Activated B cell treated with CpG ODN at 0.5 μM for 24 hours (primary cell): ENCODE measurements at places on chromosomes 4 and X. TPM values are rescaled to one million over a fixed set of nuclear protein-coding genes. Genes with fewer than 3 reads are reported as not detected.
A peak's percentile ranks its signal among the peaks of the same experiment; 100 is the strongest.

DNA sequence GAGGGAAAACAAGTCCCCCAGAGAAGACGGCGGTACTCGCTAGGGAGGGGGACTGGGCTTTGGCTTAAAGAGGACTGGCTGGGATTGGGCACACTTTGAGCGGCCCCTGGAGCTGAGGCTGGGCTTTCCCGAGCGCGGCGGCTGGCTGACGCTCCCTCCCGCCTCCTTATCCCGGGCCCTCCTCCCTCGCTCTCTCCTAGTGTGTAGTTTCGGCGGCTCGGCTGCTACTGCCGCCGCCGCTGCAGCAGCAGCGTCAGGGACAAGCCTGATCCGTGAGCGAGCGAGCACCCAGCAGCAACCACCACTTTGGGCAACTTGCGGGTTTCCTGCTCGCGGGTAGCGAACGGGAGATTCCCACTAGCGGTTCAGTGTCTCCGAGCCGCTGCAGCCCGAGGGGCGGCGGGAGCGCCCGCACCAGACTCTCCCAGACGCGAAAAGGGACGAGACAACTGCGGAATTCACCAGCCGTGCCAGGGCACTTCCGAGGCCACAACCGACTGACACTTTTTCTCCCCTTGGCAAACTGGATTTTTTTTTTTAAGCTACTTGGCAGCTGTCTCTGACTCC, 632 bp upstream of the PCDH7 start:
- no peak for DNase-seq

DNA sequence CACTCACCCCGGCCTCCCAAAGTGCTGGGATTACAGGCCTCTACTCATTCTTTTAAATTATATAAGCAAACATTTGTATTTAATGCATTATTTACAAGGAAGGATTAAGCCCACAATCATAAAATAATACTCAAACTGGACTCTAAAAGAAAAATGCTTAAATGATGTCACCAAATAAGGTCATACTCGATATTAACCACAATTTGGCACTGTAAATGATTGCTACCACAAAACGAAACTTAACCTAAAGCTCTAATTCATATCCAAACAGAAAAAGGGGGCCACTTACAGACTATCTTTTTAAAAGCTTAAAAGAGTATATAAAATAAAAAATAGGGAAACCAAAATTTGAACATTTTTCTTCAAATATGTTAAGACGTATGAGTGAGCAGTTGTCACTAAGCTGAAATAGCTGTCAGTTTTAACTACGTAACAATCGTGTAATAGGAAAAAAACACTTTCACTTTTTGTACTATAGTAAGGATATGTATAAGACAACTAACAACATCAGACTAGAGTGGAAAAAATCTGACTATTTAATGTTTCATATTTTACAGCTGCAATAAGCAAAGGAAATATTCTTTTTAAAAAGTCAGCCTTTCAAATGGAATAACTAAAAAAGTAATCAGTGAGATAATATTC, 108.2 kb upstream of the GPR34 start:
- DNase-seq: no peak

DNA sequence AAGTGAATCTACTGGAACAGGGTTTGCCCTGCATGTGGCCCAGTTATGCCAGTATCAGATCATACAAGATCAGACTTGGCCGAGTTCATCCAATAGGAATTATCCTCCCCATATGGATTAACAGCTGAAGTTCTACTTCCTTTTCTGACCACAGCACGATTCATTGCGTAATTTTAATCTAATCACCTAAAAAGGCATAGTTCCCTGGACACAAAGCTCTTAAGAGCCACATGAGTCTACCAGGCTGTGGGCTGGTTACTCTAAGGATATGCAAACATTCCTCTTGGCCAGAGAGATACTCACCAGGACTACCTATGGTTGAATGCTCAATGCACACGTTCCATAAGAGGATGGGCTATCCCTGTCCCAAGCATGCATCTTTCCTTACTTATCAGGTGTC, 46.9 kb downstream of the CHST7 start:
- DNase-seq: no peak

DNA sequence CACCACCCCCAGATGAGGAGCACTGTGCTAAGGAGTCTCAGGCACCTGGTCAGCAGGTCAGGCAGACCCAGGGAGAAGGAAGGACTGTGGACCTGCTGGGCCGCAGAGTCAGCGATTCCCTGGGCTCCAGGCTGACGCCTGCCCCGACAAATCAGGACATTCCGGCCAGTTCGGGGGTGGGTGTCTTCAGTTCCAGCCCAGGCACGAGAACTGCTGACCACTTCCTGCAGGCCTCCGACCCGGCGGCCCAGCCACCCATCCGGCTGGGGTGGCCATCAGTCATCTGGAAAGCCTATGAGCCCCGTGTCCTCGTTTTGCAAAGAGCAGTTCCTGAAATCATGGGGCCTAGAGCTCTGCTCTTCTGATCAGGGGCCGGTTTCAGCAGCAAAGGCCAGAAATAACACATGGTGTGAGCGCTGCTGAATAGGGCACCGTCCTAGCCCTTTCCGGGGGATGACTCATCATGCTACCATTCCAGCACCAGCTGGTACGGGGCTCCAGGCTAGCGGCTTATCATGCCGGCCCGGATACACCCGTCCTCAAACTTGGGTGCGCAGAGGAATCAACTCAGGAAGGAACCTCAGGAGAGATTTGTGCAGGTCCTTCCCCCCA, 7.8 kb upstream of the SH3TC1 start:
- DNase-seq: no peak

DNA sequence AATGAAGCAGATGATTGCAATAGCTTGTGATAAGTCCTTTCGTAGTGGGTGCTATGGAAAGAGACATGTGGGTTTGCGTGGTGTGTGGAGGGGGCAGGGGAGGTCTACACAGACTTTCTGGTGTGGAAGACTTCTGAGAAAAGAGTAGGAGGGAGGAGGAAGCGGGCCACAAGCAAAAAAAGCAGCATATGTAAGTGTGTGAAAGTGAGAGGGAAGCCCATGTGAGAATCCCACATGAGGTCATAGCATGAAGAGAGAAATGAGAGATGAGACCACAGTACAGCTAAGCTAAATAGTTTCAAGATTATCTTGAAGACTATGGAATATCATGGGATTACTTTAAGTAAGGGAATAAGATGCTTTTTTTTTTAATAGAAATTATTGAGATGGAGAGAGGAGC, 2039.9 kb upstream of the TENM3 start:
- no peak for DNase-seq

DNA sequence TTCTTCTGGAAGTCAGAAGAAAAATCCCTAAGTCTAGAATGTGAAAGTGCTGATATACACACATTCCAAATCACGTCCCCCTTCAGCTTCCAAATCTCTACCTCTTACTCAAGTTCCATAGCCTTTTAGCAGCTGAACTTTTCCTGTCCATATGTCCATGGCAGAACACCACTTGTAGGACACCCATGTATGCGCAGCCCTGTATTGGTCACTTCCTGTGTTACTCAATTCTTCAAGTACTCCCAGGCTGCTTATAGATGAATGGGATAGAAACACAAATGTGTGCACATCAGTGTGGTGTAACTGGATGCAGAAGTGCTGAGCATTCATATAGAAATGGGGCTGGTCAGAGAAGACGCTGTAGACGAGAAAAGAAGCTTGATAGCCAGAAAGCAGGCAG, 18.8 kb downstream of the SRPX2 start:
- no peak for DNase-seq

GRCh38 chr4:13294961-13295605, 189.1 kb downstream of the RAB28 start:
- no peak for DNase-seq

GRCh38 chrX:18410038-18410437, 15.4 kb upstream of the CDKL5 start:
- no peak for DNase-seq

DNA sequence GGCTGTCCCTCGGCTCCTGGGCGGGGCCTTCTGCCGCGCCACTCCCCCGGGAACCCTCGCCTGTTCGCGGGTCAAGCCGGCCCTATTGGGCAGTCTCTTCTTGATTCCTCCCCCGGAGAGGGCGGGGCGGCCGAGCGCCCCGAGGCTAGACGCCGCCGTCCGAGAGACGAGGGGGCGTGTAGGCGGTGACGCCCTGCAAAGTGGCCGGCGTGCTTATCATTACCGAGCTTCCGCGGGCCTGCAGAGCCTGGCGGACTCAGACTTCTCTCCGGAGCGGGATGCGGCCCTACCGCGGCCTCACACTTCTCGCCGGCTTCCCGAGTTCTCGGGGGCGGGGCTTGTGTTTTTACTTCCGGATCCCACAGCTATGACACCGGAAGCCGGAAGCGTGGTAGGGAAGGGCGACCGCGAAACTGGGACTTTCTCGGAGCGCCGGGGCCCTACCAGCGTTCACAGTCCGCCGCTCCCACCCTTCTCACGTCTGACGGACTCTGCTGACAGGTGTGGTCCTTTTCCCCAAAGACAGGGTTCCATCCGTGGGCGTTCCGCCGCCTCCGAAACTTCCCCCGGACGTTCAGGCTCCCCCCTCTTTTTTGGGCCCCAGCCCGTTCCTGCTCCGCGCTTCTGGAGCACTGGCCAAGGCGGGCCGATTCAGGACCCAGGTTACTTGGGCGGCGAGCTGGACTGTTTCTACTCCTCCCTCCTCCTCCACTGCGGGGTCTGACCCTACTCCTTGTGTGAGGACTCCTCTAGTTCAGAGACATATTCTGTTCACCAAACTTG, at the start of gene IKBKG:
Gene IKBKG (plus strand): TSS at position 376 of the 783 bp plus-strand sequence. CDS start 4,383 bp downstream, outside the sequence.
- DNase-seq: peak; percentile 86

GRCh38 chrX:44012484-44013096, 39.4 kb upstream of the NDP start:
- no peak for DNase-seq

DNA sequence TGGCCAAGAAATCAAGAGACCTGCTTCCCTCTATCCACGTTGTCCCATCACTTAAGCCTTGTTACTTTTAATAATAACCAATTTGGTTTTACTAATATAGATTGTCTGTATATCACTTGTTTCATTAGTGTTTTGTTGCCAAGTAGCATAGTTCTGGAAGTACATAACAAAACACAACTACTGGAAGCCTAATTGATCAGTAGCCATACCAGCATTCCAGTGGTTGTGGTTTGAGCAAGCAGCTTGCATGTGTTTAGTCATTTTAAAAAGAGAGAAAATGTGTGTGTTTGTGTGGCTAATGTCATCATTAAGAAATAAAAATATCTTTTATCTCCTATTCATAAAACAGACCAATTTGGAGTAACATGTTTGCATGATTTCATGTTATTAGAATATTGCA, 70.8 kb downstream of the PTPN13 start:
- DNase-seq: no peak

DNA sequence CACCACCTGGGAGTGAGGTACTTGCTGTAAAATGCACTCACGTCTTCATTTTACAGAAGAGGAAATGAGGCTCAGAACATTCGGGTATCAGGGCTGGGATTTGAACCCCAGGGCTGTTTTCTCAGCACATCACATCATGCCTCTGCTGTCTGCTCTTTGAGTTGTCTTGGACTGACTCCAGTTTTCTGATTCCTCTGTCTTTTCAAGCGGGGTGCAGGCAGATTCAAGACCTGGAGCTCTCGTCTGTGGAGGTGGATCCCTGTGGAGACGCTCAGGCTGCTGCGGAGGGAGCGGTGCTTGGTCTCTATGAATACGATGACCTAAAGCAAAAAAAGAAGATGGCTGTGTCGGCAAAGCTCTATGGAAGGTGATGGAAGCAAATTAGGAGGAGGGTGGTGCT, 6.3 kb downstream of the LAP3 start:
- DNase-seq: no peak

DNA sequence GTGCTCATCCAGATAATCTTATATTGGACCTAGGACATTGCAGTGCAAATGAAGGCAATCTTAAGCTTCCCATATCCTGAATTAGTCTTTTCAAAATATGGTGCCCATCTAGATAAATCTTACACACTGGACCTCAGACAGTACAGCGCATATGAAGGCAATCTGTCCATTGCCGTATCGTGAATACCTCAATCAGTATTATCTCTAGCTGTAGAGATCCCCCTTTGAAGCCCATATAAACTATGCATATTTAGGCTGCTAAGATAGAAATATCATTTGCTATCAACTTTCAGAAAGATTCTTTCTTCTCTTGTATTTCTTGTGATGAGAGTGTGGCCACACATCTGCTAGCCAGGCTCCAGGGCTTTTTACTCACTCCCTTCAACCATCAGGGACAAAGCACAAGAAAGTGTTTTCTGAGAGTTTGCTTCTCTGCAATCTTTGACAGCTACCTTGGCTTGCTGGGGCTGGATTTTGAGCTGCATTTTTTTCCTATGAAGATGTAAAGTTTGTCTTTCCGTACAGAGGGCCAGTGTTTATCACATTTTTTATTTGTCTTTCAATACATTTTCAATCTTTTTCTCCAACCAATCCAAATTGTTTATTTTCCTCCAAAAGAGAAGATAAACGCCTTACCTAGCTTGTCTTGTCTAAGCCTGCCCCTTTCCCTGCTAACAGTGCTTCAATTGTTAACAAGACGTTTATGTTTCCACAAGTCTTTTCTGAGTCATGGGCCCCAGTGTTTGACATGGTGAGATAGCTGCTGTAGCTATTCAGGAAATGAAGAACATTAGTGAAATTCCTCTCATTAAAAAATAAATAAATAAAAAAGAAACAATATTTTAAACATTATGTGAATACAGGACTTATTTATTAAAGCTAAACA, 57.6 kb upstream of the FAT1 start:
- DNase-seq: no peak

DNA sequence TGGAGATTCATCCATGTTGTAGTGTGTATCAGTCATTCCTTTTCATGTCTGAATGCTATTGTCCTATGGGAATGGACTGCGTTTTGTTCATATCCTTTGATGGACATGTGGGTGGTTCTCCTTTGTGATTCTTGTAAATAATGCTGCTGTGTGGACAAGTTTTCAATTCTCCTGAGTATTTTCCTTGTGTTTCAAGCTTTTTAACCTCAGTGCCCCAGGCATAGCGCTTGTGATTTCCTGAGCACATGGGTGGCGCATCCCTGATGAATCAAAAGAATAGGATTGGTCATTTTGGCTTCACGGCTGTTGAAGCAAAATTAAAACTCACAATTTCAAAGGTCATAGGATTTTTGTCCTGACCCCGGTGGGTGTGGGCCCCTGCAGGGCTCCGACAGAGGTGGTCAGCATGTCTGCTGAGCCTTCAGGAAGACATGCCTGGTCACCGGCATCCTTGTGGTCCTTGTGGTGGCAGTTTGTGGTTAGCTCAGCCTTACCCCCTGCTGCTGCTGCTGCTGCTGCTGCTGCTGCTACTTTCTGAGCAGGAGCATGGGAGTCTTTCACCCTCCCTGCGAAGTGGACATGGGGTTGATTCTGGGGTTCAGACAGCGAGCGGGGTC, 30.0 kb downstream of the SHROOM2 start:
- no peak for DNase-seq

DNA sequence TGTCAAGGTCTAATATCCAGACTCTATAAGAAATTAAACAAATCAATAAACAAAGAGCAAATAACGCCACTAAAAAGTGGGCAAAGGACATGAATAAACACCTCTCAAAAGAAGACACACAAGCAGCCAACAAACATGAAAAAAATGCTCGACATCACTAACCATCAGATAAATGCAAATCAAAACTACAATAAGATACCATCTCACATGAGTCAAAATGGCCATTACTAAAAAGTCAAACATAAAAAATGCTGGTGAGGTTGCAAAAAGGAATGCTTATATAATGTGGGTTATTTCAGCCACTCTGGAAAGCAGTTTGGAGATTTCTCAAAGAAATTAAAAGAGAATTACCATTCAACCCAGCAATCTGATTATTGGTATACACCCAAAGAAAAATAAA, 481.1 kb downstream of the STPG2 start:
- no peak for DNase-seq

- DNase-seq: no peak
These were observed 2.9 kb upstream of the NWD2 start for GRCh38 chr4:37241647-37242046.

The CYLC1 gene
- total RNA-seq: not detected in 2 replicates

The OCIAD2 gene
- total RNA-seq: 37.0 and 38.3 TPM in 2 replicates

The NUDT6 gene
- 2.4 and 2.5 TPM in 2 replicates for total RNA-seq

The GPRASP3 gene
- 1.3 TPM in 2 replicates for total RNA-seq

The PABPC1L2B gene
- not detected in 2 replicates for total RNA-seq

The TXK gene
- 0.98 and 1.7 TPM in 2 replicates for total RNA-seq
